ENCODE measurements at places on chromosomes 3 and 15.

DNA sequence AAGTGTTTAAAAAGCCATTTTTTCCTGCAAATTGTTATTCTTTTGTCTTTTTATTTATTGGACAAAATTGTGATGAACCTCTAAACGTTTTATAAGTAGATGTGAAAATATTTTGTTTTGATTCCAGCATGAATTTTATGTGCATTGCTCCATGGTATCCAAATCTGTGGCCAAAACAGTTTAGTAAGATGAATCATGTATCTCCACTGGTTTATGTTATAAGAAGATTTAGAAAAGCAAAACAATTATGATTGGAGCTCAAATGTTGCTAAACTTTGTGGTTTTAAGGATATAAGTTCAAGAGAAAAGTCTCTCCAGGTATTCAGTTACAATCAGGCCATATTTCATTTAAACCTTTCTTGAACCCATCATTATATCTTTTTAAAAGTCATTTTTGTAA is 80.9 kb downstream of the NECTIN3 start:
- DNase-seq, result no peak

GRCh38 chr3:50274371-50275104 is 4.3 kb upstream of the LSMEM2 start:
- DNase-seq, result peak; percentile 33

DNA sequence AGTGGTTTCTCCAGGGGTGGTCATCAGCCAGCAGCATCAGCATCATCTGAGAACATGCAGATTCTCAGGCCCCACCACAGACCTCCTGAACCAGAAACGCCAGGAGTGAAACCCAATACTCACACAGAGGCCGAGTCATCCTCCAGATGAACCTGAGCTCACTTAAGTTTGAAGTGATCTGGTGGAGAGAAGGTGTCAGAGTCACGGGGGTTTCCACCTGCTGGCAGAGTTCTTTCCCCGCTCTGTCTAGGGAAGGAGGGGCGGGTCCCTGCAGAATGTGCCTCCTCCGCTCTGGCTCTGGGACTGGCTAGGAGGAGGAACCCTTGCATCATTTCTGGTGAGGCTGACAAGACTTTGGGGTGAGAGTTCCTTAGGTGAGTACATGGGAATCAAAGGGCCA is 13.3 kb upstream of the KIF23 start:
- peak; percentile 17 for DNase-seq

DNA sequence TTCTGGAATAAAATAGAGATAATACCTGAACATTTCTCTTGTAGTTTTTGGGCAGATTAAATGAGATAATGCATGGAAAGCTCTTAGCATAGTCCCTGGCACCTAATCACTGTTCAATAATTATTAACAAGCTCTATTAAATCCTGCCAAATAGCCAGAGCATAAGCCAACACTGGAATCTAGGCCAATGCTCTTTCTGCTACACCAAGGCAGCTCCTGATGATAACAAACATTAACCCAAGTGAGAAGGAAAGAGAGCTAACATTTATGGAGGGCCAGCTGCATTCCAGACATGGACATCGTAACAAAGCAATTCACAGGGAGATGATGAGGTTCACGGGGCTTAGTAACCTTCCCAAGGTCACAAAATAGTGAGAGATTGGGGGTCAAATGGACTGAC is 23.3 kb downstream of the LARP6 start:
- no peak for DNase-seq

DNA sequence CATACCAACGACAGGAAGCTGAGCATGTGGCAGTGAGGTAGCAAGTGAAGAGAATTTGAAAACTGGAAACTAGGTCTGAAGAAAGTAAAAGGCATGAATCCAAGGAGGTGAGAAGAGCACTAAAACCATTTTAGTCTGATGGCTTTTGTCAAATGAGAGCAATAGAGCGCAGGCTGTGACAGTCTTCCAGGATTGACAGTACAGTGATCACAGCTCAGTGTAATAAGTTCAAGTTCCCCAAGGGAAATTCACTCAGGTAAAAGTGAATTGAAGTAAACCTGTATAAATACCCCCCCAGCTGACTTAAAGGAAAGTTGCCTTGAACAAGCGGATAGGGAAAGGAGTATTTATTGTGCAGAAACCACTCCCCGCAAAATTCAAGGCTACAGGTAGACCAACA is 224.2 kb upstream of the CRBN start:
- no peak for DNase-seq

DNA sequence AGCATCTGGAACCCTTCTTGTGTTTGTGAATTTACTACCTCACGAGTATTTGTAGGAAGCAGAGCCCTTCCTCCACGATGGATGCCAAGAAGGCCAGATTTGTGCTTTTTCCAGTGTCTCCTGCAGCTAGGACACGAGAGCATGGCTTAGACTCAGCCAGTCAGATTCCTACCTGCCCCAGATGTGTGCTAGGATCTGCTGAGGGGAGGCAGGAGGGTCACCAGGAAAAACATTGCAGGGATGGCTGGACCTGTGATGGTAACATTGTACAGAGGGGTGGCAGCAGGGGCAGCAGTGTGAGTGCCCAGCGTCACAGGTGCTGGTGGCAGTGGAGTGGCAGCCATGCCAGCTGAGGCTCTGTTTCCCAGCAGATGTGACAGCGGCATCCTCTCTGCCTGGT is 285.3 kb downstream of the FAM43A start:
- DNase-seq, result no peak

- DNase-seq, result no peak
These were observed 3.1 kb downstream of the SKOR1 start for GRCh38 chr15:67828278-67828968.

GRCh38 chr3:182729903-182730674 is 63.2 kb upstream of the ATP11B start:
- DNase-seq, result no peak

DNA sequence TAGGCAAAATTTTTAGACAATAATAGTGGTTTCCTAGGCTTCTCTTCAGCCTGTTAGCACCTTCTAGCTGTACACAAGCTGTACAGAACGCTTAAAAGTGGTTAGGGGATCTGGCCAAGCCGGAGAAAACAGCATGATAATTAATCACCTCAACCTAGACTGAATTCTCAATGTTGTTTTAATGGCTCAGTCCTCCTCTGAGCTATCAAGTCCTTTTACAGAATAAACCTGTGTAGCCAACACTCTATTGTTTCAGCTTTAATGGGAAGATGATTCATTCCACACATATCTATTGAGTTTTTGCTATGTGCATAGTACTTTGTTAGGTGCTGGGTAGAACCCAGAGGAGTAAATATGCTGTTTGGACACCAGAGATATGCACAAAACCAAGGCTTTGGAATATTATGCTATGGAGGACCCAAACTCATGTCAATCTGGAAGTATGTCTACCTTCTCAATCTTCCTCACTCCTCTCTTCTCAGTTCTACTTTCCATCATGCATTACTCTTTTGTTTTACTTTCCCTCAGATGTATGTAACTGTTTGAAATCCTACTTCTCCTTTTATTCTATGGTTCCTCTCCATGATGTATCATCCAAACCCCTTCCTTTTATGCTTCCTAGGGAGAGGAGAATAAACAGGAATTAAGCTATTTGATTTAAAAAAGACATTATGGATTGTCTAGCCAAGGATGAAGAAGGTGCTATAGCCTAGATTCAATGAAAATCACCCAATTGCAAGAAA is 27.6 kb upstream of the UBE2E2 start:
- no peak for DNase-seq

- no peak for DNase-seq
These were observed 3.9 kb downstream of the RPLP1 start for GRCh38 chr15:69456208-69457166.

DNA sequence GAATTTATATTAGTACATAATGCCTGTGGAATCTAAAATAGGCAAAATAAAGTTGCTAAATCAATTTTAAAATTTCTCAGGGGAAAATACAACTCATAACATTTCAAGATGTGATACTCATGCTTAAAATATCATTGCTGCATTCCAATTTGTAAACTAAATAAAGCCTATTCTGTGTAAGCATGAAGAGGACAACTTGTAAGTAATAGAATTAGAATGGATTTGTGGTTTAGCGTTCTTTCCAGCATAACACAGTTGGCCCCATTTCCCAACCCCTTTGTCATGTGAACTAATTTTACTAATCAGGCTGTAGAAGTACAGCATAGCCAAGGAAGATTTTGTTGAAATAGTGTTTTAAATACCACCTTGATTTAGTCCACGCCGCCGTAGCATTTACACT is 437.2 kb downstream of the SI start:
- no peak for DNase-seq

DNA sequence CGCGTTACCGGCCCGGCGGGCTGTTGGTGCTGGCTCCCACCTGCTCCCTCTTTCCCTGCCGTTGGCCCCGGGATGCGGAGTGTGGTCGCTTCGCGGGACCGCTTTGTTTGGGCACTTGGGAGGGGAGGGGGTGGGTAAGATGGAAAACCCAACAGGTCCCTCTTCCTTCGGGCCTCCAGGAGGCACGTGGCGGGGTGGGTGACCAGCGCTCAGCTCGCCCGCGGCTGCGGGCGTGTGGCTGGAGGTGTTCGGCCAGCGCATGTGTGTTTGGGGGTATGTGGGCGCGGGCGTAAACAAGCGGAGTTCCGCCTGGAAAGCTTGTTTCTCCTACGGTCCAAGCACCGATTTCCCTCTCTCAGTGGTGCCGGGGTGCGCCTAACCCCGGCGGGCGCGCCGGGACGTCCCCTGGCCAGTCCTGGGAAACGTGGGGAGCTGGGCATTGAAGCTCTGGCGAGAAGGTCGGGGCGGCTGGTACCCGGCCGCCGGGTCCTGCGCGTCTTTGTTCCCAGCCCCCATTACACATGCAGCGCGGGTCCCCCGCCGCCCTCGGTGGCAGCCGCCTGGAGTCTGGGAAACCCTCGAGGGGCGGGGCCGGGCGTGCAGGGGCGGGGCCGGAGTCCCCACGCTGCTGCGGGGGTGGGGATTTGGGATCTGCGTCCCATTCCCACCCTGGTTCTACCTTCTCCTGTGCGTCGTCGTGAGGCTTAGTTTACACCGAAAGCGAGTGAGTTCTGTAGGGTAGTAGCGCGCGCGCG is 1.4 kb downstream of the ACVR2B start:
- peak; percentile 83 for DNase-seq

- no peak for DNase-seq
These were observed 84.9 kb downstream of the HMG20A start for GRCh38 chr15:77505556-77505955.

DNA sequence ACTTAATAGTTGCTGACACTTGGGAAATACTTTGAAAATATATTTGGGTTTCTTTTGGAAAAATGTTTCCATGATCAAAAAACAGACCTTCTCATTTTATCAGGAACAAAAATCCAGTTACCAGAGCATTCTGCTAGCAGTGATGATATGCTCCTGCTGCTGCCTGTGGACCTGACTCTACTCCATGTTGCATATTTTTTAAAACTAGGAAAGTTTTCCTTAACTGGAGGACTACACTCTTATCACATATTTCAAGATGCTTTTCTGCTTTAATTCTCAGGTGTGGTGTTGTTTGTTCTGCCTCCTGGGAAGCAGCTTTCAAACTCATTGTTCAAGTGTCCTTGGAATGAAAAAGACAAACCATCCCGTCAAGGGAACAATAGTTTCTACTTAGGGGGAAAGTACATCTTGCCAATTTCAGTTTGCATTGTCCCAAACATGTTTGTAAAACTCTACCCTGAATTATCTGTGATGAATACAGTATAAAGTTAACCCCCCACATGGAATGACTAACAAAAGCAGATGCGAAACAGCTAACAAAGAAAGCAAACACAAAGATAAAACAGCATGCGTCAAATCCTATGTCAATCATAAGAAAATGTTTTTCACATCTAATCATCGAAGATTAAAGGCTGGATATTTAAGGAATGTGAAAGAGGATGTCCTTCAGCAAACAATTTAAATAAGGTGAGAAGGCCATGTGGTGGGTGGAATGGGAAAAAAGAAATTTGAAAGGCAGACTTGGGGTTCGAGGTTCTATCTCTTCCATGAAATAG is 40.1 kb upstream of the PSMD6 start:
- DNase-seq, result no peak

- no peak for DNase-seq
These were observed 17.5 kb downstream of the NOX5 start for GRCh38 chr15:69032031-69032430.

GRCh38 chr3:5305684-5305989 is 118.1 kb downstream of the EDEM1 start:
- DNase-seq, result no peak

GRCh38 chr3:196835086-196835485 is 32.6 kb upstream of the SENP5 start:
- DNase-seq, result no peak

GRCh38 chr15:100032358-100033085 is 299.3 kb upstream of the LYSMD4 start:
- no peak for DNase-seq

GRCh38 chr15:98592136-98592535 is 56.2 kb upstream of the IGF1R start:
- DNase-seq, result no peak

DNA sequence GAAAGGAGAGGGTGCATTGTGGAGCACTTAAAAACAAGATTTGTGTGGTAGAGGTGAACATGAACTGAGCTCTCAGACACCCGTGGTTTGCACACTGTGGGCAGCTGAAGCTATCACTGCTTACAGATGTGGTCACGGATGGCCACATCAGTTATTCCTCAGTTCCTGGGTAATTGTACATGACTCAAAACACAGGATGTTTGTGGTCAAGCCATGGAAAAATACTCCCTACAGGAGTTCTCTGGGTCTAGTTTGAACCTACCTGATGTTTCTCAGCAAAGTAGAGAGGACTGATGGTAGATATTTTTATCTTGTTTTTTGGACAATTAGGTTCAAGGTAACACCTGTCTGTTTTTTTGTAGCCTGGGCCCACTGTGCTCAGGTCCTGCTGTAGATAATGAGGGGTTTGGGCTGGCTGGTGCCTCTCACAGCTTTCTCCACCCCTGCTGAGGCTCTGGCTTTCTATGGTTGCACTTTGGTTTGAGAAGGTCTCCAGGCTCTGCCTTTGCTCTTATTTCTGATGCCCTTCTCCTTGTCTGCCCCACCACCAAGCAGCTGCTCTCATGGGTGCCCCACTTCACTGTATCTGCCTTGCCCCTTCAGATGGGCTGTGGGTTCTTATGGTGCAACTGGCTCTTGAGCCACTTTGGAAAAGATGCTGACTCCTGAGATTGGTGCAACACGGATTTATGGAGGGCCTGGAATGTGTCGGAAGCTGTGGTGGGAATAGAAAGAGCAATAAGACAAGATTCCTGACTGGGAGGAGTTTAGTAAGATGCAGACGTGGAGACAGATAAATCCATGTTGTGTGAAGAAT is 40.1 kb downstream of the CDCP1 start:
- DNase-seq, result no peak

DNA sequence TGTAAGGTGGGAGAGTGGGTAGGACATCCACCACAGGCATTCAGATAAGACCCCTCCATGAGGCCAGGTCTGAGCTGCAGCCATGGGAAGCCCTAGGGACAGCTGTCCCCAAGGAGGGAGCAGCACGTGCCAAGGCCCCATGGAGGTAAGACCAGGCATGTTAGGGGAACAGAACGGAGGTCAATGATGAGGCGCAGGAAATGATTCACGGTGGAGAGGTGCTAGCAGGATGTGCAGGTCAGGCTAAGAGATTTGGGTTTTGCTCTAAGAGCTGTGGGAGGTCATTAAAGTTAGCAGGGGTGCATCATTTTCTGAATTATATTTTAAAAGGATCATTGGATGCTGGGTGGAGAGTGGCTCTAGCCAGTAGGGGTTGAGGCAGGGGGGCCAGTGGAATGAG is 66.4 kb upstream of the SNRPA1 start:
- DNase-seq, result no peak

Measured in NCI-H524 (cell line).